ENCODE measurements at places on chromosomes 2 and 18.
A peak's percentile ranks its signal among the peaks of the same experiment; 100 is the strongest.

- no peak for DNase-seq
Observed at GRCh38 chr2:104914509-104914908, 60.6 kb downstream of the POU3F3 start.

DNA sequence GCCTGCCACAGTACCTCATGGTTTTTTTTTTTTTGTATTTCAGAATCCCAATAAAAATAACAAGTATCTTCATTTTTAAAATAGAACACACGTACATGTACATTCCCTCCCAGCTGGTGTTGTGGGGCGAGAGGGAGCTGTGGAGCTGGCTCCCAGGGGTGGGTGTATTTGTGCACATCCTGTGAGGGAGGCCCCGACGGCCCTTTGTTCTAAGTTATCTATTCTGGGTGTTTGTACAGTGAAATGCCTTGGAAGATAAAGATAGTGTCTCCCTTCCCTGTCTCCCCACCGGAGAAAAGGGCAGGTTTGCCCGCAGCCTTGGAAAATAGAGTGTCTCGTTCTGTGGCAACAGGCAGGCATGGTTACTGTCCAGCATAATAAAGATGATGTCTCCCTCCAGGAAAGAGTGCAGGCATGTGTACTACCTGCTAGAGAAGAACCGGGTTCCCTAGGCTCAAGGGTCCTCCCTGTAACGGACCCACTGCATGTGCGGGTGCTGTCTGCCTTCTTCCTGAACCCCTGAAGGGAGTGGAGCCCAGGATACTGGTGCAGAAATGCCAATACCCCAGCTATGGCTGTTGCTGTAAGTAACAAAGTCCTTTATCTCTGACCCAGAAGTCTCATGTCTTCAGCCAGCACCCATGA, 12.1 kb upstream of the ALLC start:
- no peak for DNase-seq

DNA sequence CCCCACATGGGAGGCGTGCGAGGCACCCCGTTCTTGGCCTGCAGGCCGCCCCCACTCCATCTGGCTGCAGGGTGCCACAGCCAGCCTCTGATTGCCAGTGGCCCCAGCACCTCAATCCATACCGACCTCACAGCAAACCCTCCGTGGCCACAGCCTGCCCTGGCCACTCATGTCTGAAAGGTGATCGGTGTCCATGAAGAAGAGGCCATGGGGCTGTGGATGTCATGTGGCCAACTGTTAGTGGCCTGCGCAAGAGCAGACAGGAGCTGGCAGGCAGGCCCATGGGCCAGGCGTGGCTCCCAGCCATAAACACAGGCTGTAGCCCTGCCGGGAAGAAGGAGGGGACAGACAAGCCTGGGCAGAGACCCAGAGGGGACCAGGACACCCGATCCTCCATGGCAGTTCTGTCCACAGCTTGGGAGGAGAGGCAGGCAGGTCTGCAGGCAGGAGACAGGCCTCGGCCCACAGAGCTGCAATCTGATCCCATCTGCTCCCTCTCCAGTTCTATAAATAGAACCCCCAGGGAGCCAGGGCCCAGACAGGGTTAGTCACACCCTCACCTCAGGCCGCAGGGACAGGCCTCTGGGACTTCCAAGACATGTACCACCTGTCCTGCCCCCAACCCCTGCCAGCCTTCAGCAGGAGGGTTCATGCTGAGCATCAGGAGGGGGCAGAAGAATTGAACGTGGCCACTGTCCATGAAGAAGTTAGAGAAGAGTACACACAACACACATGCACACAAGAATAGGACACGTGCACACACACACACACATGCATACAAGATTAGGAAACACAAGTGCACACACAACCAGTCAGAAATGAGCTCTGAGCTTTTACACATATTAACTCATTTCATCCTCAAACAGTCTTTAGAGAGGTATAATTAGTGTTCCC, 16.9 kb downstream of the STEAP3 start:
- DNase-seq, result no peak

GRCh38 chr2:10332402-10333246, 29.9 kb downstream of the HPCAL1 start:
- DNase-seq, result no peak

DNA sequence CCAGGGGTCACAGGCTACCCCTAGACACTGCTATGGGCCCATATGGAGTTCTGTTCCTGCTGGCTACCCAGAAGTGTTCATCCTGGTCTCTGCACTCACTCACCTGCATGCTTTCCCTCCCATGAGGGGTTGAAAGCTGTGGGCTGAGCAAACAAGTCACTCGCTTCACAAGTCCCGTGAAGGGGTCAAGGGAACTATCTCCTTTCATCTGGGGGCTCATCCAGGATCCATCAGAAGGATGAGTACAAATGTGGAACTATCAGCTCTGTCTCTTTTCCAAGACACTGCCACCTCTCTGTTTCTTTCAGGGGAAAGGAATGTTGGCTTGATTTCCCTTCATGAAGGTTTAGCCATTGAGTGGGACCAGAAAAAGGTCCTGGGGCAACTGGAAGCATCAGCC, 21.7 kb downstream of the SULT1C4 start:
- DNase-seq, result no peak

DNA sequence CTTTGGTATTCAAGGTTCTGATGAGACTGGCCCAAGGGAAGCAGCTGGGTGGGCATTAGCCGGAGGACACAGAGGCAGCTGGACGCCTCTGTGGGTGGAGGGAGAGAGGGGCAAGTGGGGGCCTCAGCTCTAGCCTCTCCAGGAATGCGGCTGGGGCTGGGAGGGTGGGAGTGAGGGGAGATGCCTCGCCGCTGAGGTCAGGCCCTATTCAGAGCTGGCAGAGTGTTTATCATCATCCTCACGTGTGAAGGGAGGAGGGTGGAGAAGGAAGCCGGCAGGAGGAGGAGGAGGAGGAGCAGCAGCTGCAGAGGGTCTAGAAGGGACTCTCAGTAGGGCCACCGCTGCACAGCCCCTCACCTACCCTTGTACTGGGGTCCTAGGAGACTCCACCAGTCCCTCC, 43.1 kb downstream of the TNS1 start:
- DNase-seq, result no peak

DNA sequence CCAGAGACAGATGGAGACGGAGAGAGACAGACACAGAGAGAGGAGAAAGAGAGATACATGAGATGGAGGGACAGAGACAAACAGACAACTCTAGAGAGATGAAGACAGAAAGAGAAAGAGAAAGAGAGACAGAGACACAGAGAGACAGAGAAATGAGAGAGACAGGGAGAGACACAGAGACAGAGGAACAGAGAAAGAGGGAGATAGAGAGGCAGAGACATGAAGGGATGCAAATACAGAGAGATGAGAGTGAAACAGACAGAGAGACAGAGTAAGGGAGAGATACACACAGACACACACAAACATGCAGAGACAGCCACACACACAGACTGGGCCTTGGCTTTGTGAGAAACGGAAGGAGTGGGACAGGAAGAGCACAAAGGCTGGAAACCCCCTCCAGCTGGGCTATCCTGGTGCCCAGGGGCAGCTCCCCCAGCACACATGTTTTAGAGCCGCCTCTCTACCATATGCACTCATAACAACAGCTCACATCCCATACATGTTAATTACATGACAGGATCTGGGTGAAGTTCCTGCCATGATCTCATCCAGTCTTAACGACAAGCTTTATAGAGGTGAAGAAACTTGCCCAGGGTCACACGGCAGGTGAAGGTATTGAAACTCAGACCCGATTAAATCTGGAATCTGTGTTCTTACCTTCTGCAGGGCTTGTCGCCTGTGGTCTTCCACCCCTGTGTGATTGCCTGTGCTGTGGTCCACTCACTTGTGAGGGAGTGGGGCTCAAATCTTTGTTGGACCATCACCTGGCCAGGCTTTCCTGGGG, 32.4 kb downstream of the IL18R1 start:
- DNase-seq, result no peak

DNA sequence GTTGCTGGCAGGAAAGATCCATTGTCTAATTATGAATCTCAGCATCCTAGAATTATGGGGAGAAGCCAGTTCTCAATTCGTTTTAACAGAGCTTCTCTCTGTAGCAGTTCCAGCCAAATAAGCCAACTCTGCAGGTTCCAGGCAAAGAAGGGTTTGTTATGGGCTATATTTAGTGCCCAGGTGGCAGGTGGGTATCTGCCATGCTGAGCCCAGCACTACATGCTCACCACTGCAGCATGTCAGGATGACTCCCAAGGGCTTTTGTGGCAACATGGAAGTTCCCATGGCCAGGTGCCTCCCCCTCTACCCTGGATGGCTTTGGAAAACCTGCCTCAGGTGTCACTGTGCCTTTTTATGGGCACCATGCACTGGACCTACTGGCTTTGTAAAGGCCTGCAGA, 137.7 kb upstream of the MSH6 start:
- DNase-seq, result no peak

GRCh38 chr18:37299471-37300304, 265.9 kb downstream of the CELF4 start:
- peak; percentile 96 for DNase-seq

DNA sequence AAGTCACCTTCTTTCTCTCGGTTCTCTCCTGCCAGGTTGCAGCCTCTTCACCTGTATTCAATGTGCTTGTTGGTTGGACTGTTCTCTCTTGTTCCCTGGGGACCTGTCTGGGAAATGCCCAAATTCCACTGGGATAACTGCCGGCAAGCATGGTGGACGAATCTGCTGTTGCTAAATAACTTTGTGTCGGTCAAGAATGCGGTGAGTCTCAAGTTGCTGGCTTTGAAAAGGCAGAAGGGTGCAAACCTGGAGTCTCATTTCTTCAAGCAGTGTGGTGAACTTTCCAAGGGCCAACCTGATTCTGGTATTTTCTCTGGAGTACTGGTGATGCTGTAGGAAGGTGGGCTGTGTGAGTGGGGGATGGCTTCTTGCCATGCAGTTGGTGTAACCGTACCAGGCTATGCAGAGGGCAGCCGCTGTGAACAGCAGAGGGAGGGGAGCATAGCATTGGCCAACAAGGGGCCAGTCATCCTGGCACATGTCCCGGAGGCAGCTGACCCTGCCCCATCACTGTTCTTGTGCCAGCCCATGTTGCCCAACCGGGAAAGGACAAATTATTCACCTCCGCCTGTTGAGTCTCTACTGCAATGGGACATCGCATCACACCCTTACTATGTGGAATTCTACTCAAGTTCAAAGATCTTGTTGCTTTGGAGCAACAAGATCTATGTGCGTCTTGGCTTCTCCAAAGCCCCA, 88.1 kb upstream of the SEC11C start:
- no peak for DNase-seq

DNA sequence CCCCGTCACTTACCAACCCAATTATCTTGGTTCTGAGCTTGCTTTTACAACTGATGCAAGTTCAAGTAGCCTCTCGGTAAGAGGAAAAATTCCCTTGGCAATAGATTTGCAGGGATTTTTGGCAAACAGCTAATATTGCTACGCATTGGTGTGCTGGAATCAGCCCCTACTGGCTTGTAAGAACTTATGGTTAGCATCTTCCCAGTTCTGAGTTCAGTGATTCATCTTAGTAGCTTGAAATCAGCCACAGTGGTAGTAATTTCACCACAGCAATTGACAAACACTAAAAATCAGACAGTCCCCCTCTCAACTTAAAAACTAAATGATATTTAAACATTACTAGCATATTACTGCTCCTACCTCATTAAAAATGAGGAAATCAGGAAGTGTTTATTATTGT, 5.9 kb upstream of the RAX start:
- DNase-seq, result no peak

- DNase-seq, result no peak
Observed at GRCh38 chr18:21701621-21702020, 3.0 kb downstream of the ABHD3 start.

GRCh38 chr2:219116776-219117646, 43.6 kb downstream of the NHEJ1 start:
- no peak for DNase-seq

DNA sequence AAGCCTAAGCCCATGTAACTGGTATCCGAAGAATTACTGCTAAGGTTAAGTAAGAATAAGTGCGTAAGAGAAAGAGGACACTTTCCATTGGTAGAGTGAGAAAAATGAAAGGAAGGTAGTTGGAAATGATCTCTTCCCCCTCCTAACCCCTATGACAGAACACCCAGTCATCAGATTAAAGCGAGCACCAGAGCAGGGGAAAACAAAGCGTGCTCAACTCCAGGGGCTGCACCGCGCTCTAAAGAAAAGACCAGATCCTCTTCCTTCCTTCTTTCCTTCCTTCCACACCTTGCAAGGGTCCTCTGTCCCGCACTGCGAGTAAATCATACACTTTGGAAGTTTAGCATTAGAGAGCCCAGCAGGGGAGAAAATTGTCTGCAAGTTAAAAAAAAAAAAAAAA, 971 bp upstream of the CDH7 start:
- no peak for DNase-seq

GRCh38 chr18:52481116-52481515, 141.1 kb downstream of the DCC start:
- no peak for DNase-seq

DNA sequence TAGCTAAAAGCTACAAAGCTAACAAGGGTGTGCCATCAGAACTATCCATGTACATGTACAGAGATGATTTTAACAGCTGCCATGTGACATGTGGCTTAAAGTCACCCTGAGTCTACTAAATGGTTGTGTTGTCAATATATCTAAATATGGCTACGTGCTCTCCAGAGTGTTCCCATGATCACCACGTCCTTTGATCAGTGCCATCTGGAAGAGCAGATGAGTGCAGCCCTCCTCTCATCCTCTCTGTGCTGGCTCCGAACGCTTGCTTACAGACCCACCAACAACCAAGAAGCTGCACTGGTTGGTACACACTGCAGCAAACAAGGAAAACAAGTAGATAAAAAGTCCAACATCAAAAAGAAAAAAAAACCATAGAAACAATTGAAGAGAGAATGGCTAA, 88.6 kb upstream of the NARS1 start:
- no peak for DNase-seq

- DNase-seq, result no peak
Observed at GRCh38 chr2:1681017-1681318, 63.3 kb downstream of the PXDN start.

DNA sequence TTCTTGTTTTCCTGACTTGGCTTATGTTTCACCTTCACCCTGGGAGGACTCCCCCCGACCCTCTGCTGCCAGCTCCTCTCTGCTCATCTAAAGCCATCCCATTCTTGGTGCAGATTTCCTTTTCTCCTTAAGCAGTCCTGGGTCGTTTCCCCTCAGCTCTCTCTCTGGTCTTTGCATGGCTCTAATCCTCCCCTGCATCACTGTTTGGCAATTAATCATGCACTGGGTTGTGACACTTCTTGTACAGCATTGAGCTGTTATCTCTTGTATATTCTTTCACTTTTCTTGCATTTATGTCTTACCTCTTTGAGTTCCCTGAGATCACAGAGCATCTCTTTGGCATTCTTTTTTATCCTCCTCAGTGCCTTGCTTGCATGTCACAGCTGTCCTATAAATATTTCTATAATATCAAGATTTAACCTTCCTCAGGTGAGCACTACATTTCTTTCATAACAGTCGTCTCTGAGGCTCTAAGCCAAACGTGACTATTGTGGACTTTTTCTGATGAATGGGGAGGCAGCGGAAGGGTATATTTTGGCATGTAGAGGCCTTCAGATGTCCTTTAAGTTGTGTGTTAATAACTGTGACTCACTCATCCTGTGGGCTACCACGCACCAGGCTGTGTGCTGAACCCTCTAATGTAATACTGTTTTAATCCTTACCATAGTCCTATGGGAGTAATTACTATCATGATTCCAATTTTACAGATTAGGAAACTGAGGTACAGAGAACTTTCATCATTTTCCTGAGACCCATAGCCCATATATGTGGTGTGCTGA, 507.5 kb downstream of the SLC4A3 start:
- no peak for DNase-seq
